ENCODE measurements at places on chromosomes 6 and 20.
A peak's percentile ranks its signal among the peaks of the same experiment; 100 is the strongest.

GRCh38 chr6:90537027-90537426 is 49.8 kb downstream of the MAP3K7 start:
- no peak for DNase-seq

DNA sequence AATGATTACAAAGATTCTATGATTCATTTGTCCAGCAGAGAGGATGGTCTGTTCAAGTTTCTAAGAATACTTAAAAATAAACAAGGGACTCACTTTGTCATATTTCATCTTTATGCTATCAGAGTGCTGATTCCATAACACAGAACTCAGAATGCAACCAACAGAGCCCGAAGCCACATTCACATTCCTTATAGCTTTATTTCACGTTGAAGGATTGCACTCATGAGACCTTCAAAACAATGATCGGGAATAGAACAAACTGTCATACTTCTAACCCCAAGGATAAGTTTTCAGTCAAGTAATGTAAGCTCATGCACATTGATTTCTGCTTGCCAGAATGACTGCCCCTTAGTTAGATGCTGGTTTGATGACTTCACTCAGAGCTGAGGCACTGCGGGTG is 25.2 kb downstream of the FNDC1 start:
- DNase-seq, result no peak

DNA sequence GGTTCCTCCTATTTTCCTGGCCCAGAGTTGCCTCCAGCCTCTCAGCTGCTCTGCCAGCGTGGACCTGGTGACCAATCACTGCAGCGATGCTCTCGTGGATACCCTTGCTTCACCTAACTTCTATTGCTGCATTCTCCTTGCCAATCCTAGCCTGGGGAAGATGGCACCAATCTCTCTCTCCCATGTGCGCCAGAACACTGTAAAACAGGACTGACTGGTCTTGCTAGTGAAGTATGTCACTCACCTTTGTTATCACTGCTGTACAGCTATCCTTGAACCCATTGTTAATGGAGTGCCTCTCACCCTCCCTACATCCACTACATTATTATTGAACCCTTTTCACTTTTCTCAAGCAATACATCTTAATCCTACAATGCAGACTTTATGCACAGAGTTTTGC is 80.1 kb downstream of the LYRM4 start:
- no peak for DNase-seq

DNA sequence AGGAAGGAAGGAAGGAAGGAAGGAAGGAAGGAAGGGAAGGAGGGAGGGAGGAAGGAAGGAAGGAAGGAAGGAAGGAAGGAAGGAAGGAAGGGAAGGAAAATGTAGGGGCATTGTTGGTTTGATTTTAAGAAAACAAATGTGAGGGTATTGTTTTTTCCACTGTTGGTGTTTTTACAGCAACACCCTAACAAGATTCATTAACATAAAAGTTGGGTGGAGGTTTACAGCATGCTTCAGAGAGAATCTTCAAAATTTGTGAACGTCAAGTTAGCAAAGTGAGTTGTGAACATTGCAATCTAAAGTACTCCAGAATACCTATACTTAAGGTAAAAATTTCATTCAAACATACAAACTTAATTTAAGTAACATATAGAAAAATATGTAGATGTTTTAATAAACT is 200.2 kb upstream of the ID4 start:
- DNase-seq, result no peak

DNA sequence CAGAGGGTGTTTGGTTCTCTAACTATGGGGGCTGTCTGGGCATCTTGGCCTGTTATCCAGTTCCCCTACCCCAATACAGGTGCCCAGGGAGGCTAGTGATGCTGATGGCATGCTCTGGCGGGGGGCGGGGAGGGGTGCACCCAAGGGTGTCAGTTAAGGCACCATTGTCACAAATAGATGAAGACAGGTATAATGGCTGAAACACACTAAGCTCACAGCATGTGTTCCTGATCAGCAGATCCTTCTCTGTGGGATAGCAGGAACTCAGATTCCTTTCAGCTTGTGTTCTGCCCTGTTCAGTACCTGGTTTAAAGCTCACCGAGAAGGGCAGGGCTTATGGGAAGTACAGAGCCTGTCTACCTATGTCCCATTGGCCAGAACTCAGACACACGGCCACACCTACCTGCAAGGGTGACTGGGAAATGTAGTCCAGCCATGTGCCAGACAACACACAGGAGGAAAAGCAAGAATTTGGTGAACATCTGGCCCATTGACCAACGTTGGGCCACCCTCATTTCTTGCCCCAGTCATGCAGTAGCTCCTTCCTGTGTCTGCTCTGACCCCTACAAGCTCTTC is 3.4 kb upstream of the RSPO4 start:
- DNase-seq, result peak; percentile 71

- no peak for DNase-seq
Measured at GRCh38 chr20:6744180-6744579, 23.3 kb upstream of the BMP2 start.

GRCh38 chr6:154169193-154169847 is 130.3 kb downstream of the OPRM1 start:
- no peak for DNase-seq

GRCh38 chr6:52077961-52078625 is 9.3 kb downstream of the PKHD1 start:
- no peak for DNase-seq

DNA sequence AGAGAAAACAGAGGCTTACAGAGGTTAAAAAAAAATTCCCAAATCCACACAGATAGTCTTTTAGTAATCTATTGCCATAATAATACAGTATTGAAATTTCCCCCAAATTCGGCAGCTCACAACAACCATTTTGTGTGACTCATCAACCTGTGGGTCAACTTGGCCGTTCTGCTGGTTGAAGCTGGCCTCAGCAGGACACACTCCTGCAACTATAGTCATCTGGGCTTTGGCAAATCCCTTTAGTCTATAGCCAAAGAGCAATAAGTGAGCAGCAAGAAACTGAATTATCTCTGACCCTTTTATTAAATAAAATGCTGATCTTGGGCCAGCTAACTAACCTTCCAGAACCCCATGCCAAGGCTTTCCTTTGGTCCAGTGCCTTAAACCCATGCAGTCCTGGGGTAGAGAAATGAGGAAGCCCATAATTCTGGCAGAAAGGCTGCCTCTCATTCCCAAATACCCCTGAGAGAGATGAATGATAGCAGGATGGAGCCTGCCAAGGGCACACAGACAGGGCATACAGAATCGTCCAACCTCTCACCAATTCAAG is 17.2 kb upstream of the SNAP25 start:
- no peak for DNase-seq

DNA sequence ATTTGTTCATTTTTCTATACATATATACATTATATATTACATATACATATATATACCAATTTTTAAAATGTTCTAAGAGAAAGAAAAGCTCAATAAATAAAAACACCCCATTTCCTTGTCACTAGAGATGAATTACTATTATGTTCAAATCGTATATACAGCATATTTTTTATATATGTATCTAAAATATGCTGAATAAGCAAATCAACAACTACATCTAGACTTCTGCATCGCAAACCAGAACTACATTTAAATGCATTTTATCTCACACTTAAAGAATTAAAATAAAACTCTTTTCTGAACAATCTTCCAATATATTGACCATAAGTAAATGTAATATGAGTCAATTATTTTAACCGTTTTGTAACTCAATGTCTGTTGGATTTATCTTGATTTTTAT is 133.9 kb downstream of the LAMA2 start:
- DNase-seq, result no peak

DNA sequence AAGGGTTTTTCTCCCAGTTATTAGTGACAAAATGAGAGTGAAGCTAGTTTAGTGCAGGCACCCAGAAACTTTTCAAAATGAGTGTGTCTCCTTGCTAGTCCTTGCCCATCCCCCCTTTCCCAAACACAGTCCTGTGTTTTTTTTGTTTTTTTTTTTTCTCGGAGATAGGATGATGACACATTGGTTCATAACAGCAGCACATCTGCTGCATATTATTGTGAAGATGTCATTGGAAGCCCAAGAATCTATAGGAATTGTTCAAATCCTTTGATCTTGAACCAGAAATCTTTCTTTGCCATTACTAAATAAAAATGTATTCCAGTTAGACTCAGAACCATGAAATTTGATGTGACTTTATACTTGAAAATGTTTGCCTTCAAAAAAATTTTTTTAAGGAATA is 162.4 kb downstream of the FRK start:
- no peak for DNase-seq

DNA sequence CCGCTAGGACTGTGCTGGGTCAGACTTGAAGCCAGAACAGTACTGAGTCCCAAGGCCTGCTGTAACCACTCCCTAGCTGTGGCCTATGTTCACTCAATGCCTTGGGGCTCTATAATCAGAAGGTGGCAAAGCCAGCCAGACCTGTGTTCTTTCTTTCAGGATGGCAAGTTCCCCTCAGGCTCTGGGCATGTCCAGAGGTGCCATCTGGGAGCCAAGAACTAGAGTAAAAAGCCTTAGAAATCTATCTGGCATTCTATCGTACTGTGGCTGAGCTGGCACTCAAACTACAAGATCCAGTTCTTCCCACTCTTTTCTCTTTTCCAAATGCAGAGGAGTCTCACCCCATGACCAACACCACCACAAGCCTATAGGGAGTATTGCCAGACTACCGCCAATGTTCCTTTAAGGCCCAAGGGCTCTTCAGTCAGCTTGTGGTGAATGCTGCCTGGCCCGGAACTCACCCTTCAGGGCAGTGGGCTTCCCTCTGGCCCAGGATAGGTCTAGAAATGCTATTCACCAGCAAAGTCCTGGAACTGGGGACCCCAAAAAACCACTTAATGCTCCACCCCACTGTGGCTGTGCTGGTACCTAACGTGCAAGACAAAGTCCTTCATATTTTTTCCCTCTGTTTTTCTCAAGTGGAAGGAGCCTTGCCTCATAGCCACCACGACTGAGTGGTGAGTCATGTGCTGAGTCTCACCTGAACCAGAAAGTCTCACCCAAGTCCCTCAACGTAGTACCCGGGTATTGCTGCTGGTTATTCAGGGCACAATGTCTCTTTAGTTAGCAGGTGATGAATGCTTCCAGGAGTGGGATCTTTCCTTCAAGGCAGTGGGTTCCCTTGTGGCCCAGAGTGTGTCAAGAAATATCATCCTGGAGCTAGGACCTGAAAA is 8.6 kb upstream of the SIRPB2 start:
- DNase-seq, result peak; percentile 64

- DNase-seq, result no peak
Measured at GRCh38 chr6:91240878-91241603, 654.2 kb upstream of the MAP3K7 start.

GRCh38 chr6:133128191-133128590 is 113.0 kb upstream of the EYA4 start:
- DNase-seq, result no peak

- peak; percentile 29 for DNase-seq
Measured at GRCh38 chr20:10228330-10228729, 9.7 kb downstream of the SNAP25 start.

GRCh38 chr6:34917626-34918285 is 28.7 kb downstream of the ANKS1A start:
- DNase-seq, result no peak

DNA sequence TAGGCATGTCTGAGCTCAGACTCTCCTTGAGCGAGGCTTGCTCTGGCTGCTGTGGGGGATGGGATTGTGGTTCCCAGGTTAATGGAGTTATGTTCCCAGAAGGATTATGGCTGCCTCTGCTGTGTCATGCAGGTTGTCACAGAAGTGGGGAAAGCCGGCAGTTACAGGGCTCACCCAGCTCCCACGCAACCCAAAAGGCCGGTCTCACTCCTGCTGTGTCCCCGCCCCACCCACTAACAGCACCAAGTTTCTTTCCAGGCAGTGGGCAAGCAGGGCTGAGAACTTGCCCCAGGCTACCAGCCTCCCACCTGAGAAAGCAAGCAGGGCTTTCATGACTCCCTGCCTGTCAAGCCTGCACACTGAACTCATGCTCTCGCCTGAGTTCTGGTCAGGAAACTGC is 750.5 kb downstream of the FRK start:
- DNase-seq, result no peak

DNA sequence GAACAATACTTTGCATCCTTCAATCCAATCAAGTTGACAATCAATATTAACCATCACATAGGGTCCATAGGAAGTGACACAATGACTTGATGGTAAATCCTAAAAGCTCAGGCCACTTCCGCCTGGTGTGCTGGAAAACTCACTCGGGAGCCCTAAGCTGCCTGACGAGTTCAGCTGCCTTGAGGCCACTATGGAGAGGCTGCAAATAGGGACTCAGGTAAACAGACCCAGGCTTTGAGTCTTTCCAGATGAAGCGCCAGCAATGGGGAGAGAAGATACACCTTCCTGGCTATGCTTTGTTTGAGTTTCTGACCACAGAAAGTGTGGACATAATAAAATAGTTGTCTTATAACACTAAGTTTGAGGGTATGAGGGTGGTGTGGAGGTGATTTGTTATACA is 112.6 kb downstream of the GPR63 start:
- DNase-seq, result no peak

DNA sequence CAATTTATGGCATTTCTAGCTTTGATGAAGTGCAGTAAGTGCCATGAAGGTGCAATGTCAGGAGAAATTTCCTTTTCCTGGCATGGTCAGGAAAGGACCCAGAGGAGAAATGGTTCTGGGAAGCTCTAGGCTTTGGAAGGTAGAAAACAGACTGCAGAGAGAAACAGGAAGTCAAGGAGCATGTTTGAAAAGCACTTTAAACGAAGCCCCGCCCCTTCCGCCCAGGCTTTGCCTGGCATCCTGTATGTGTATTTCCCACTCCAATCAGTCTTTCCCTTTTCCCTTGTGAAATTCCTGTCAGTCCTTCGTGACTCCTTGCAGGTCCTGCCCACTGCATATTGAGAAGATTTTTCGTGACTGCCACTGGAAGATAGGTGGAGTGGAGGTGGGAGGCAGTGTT is 320.9 kb upstream of the SASH1 start:
- no peak for DNase-seq

DNA sequence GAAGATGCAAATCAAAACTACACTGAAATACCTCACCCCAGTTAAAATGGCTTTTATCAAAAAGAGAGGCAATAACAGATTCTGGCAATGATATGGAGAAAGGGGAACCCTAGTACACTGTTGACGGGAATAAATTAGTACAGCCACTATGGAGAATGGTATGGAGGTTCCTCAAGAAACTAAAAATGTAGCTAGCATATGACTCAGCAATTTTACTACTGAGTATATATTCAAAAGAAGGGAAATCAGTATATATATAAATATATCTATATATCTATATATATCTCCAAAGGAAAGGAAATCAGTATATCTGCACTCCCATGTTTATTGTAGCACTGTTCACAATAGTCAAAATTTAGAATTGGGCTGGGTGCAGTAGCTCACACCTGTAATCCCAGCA is 113.9 kb downstream of the KLHL32 start:
- no peak for DNase-seq

- no peak for DNase-seq
Measured at GRCh38 chr6:33604941-33605854, 15.9 kb upstream of the ITPR3 start.

GRCh38 chr6:33414592-33415271 is 3.2 kb downstream of the CUTA start:
- DNase-seq, result no peak

- DNase-seq, result no peak
Measured at GRCh38 chr20:21656308-21657067, 49.0 kb upstream of the PAX1 start.

- no peak for DNase-seq
Measured at GRCh38 chr6:16803294-16804200, 42.3 kb upstream of the ATXN1 start.
